Activated CD4-positive, alpha-beta T cell treated with anti-CD3 and anti-CD28 coated beads for 48 hours (primary cell): ENCODE measurements at places on chromosomes 13 and 19.

DNA sequence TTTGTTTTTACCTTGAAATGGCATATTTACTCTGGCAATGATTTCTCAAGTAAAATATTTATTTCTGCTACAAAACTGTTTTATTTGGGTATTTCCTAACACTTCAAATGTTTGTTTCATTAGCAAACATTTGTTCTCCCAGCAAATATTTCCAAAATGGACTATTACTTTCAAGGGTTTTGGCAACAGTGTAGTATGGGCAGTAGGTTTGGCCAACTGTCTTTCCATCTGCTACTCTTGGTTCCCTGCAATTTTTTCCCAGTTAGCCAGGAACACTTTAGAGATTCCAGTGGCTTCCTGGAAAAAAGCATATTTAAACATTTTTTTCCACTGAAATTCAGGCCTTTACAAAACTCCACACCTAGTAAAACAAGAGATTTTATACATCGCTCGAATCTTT, 466.6 kb downstream of the SLITRK6 start:
- no peak for DNase-seq

DNA sequence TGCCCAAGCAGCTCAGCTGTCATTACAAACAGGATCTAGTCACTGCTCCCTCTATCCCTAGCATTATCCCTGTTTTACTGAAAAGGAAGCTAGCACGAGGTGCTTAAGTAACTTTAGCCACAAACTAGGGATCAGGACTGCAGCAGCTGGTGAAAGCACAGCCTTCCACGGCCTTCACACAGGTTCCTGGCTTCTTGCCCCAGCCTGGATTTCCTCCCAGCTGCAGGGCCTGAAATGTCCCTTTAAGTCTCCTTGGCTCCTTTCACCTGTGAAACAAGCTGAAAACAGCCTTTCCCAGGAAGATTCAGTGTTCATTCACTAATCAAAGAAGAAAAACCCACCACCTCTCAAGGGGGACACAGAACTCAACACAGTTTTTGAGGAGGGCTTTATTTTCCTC, 754.5 kb downstream of the DIAPH3 start:
- no peak for DNase-seq

DNA sequence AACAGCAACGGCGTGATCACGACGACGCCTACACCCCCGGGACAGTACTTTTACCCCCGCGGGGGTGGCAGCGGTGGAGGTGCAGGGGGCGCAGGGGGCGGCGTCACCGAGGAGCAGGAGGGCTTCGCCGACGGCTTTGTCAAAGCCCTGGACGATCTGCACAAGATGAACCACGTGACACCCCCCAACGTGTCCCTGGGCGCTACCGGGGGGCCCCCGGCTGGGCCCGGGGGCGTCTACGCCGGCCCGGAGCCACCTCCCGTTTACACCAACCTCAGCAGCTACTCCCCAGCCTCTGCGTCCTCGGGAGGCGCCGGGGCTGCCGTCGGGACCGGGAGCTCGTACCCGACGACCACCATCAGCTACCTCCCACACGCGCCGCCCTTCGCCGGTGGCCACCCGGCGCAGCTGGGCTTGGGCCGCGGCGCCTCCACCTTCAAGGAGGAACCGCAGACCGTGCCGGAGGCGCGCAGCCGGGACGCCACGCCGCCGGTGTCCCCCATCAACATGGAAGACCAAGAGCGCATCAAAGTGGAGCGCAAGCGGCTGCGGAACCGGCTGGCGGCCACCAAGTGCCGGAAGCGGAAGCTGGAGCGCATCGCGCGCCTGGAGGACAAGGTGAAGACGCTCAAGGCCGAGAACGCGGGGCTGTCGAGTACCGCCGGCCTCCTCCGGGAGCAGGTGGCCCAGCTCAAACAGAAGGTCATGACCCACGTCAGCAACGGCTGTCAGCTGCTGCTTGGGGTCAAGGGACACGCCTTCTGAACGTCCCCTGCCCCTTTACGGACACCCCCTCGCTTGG, 966 bp downstream of the JUNB start:
- peak; percentile 89 for DNase-seq

DNA sequence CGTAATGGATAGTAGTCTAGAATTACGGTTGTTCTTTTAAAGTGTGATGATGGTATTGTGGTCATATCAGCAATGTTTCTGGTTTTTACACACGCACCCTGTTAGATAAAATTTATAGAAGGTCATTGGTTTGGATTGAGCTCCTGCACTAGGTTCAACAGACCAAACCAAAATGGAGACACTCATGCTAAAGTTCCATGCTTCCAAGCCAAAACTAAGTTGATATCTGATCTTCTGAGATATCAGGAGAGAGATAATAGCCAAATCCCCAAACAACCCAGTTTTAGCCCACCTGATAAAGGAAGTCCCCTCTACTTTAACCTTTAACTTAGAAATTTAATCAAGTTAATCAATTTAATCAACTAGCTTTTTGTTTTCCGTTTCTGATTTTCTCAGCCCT, 1.2 kb downstream of the NOSIP start:
- DNase-seq, result no peak

DNA sequence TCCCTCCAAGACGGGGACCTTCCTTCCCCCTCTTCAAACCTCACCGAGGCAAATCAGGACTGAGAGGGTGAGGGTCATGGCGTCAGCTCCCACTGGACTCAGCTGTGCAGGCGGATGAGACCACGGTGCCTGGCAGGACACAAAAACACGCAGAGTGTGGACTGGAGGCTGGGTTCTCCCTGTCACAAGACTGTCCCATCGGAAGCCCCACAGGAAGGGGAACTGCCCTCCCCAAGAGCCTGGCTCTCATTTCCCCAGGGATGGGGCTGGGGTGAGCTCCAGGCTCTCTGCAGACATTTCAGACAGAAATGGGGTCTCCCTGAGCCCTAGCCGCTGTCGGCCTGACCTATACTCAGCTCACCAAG, at the start of gene LILRB5:
Gene LILRB5, minus strand, starts transcription at position 158 of the 365 bp plus-strand sequence. Its CDS starts 80 bp downstream, at position 78.
- DNase-seq, result no peak

- DNase-seq, result no peak
Measured at GRCh38 chr19:3115916-3116602, 19.8 kb upstream of the GNA15 start.

DNA sequence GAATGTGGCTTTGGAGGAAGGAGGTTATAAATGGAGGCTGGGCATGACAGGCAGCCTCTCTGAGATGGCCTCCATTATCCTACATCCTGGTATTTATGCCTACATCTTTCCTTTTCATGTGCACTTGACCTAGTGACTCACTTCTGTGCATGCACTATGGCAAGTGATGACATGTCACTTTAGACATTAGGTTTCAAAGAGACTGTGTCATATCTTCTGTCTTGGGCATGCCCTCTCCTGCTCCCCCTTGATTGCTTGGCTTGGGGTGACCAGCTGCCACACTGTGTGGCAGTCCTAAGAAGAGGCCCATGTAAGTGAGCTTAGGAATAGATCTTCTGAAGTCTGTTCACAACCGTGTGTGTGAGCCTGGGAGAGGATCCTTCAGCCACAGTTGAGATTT, 472.8 kb downstream of the FGF9 start:
- no peak for DNase-seq

DNA sequence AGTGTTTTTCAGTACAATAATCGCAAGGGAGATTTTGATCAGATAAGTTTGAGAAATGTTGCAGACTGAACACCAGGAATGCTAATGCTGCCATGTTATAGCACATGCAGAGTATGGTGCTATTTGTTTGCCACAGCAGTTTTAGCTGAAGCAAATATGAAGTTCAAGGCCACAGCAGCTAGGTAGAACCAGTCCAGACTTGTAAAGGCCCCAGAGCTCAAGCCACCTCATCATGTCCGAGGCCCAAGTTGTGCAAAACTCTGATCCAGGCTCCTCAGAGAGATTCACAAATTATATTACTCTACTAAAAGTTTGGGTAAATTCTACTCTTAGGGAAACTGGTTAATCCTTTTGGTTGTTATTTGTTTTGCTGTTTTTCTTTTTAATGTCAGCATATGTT, 2702.6 kb downstream of the PCDH9 start:
- DNase-seq, result no peak

DNA sequence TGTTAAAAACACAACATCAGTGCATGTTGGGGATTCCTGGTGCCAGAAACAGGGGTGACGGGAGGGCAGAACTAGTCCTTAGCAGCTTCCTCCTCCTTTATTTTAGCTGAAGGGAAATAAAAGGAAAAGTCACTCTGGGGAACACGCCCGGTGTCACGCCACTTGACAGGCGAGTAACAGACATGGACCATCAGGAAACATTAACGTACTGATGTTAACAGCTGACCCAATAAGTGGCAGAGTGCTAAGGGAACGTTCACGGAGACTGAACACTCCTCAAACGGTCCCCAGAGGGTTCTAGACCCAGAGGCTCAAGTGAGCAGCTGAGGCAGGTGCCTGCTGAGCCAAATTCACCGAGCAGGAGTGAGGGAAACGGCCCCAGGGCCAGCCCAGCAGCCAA, 13.9 kb upstream of the EIF3G start:
- DNase-seq, result no peak

DNA sequence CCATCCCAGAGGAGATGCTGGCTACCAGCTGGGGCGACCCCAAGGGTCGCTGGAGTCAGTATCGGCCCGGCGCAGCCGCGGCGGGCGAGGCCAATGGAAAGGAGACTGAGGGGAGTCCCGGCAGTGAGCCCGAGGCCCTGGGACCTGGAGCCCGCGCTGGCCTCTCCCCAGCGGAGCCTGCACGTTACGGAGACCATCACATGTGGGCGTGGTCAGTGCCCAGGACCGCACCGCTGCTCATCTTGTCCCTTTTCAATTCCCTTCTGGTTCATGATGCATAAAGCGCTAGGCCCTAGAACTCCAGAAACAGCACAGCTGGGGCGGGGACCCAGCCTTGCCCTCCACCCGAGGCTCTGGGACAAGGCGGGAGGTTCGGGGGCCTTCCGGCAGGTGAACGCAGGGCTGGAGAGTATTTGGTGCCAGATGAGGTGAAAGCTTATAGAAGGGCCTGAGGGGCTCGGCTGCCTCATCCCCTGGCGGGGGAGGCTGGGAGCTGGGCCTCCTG, 8.0 kb downstream of the C19orf25 start:
- no peak for DNase-seq

GRCh38 chr13:80726868-80727267, 385.9 kb upstream of the SPRY2 start:
- DNase-seq, result no peak
